Left forelimb (tissue), 1 donor: ENCODE measurements at places on chromosomes 13 and 19.
A peak's percentile ranks its signal among the peaks of the same experiment; 100 is the strongest.

- no peak for DNase-seq
Observed at GRCh38 chr13:27967203-27967735, 1.8 kb downstream of the CDX2 start.

DNA sequence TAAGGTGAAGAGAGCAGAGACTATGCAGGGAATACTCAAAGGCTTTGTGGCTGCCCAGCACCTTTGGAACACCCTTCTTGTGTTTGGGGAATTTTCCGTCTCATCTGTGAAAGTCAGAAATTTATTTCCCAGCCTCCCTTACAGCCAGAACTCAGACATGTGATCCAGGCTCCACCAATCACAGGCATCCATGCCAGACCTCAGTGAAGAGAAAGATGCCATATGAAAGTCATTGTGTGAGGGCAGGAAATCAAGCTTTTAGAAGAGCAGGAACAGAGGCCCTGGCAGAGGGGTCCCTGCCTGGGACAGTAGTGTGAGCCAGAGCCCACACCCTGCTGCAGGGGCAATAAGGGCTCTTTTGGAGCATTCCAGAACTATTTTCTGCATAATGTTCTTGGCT is 12.1 kb downstream of the CCDC70 start:
- no peak for DNase-seq

GRCh38 chr19:53980539-53981375 is 10.7 kb upstream of the CACNG6 start:
- no peak for DNase-seq

DNA sequence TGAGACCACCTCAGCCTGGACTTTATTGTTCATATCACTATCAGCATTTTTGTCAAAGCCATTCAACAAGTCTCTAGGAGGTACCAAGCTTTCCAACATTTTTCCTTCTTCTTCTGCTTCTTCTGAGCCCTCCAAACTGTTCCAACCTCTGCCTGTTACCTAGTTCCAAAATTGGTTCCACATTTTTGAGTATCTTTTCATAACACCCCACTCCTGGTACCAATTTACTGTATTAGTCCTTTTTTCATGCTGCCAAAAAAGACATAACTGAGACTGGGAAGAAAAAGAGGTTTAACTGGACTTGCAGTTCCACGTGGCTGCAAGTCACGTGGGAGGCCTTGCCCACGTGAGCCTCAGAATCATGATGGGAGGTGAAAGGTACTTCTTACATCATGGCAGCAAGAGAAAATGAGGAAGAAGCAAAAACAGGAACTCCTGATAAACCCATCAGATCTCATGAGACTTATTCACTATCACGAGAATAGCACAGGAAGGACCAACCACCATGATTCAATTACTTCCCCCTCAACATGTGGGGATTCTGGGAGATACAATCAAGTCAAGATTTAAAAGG is 215.1 kb downstream of the PCDH17 start:
- DNase-seq = no peak

- DNase-seq = no peak
Observed at GRCh38 chr13:20873348-20873747, 29.2 kb downstream of the XPO4 start.

GRCh38 chr19:49801966-49802661 is 11.0 kb downstream of the FUZ start:
- peak; percentile 91 for DNase-seq

DNA sequence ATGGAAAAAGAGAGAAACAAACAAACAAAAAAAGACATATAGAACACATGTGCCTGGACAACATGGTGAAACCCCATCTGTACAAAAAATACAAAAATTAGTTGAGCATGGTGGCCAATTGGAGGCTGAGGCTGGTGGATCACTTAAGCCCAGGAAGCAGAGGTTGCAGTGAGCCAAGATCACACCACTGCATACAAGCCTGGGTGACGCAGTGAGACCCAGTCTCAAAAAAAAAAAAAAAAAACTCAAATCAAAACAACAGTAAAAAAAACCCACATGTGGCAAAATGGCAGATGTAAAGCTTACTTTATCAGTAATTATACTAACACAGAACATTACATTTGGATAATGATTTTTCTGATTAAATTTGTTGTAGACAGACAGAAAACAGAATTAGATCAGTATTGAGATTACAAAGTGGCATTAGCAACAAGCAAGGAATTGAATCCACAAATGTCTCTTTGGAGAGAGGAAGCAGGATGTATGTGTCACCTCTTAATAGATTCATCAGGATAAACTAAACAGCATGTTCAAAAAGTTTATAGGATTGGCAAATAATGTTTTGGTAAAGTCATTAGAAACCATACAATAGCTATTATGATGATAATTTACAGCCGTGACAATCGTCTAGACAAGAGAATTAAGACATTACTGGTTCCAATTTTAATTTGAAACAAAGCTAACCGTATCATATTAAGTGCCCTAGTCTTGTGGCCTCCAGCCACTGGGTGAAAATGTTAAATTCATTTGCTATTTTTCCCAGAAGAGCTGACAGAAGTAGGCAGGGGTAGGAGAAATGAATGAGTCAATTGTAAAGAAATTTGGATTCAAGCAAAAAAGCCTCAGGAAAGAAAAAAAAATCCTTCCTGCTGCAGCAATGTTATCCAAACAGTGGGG is 206.0 kb downstream of the FGF14 start:
- no peak for DNase-seq

DNA sequence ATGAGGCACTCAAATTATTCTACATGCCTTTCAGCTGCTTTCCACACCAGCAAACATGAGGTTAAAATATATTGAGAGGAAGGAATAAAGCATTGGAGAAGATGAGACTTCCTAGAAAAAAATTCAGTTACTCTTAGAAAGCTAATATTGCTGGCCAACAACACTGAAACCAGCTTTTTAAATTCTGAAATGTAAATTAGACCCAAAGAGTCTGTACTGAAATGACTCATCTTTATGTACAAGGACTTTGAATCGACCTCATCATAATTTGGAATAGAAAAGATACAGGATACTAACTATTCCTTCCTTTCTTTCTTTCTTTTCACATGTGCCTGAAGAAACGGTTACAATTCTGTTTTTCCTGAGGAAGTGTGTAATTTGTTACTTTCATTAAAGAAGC is 6.5 kb upstream of the HSPH1 start:
- DNase-seq = no peak

DNA sequence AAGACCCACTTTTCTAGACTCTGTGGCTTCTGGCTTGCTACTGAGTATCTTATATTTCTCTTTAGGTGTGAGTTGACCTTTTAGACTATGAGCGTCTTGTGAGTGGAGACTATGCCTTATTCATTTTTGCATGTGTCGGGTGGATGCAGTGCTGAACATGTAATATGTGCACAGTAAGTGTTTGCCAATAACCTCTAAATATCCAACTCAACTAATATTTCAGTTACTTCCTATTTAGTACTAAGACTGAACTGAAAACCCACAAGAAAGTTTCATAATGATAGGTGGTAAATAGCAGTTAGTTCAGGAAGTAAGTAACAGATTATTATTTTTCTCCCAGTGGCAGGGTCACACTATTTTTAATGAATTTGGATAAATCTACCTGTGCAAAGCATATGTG is 269.3 kb downstream of the KCNRG start:
- DNase-seq = no peak

DNA sequence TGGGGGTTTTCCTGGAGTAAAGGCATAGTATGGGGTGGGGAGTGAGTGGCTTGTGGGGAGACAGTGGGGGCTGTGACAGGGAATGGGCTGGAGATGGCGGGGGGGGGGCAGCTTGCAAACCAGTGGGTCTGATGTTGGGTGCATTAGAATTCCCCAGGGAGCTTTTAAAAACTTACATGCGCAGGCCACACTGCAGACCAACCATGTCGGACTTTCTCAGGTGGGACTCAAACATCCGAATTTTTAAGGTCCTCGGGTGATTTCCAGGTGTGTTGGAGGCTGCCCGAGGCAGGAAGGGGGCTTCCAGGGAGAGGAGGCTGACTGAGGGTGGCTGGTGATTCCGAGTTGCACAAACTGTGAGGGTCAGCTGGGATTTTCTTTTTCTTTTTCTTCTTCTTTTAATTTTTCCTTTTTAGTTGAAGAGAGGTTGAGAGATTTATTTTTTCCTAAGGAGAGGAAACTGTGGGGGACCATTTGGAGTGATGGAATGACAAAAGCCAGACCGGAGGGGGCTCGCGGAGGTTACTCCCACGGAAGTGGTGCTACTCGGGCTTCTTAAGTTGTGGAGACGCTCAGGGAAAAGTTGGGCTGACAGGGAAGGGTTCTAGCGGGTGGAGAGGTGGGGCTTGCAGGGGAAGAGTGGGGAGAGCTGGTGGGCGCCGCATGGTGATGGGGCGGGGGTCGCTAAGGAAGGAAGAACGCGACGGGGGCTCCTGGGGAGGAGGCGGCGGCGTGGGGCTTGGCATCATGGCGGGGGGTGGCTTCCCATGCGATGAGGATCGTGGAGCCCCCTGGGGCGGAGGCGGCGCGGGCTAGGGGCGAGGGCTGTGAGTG is 997 bp upstream of the CACNG8 start:
- DNase-seq = no peak

DNA sequence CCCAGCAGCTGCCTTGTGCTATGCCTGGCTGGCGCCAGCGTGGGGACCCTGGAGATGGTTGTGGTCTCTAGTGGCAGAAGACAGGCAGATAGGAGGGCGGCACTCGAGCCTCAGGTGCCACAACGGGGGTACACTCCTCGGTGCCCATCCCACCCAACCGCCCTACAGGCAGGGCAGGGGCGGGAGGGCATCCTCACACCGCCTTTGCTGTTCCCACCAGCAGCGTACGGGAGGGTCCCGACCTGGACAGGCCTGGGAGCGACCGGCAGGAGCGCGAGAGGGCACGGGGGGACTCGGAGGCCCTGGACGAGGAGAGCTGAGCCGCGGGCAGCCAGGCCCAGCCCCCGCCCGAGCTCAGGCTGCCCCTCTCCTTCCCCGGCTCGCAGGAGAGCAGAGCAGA is 16.6 kb downstream of the PLIN4 start:
- no peak for DNase-seq

DNA sequence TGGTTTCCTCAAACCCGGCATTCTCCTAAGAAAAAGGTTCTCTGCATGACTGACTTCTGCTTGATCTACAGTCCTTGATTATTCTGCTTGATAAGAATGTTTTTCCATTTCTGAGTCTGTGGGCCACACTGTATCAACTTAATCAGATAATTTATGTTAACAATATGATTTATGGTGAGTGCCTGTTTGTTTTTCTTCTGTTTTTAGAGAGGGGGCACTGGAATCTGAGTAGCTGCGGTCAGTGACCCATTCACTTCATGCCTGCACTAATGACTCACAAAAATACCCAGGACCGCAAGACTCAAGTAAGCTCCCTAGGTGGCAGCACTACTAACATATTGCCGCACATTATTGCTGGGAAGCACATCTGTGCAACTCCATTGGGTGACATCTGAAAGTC is 542.3 kb upstream of the ATXN8OS start:
- no peak for DNase-seq

DNA sequence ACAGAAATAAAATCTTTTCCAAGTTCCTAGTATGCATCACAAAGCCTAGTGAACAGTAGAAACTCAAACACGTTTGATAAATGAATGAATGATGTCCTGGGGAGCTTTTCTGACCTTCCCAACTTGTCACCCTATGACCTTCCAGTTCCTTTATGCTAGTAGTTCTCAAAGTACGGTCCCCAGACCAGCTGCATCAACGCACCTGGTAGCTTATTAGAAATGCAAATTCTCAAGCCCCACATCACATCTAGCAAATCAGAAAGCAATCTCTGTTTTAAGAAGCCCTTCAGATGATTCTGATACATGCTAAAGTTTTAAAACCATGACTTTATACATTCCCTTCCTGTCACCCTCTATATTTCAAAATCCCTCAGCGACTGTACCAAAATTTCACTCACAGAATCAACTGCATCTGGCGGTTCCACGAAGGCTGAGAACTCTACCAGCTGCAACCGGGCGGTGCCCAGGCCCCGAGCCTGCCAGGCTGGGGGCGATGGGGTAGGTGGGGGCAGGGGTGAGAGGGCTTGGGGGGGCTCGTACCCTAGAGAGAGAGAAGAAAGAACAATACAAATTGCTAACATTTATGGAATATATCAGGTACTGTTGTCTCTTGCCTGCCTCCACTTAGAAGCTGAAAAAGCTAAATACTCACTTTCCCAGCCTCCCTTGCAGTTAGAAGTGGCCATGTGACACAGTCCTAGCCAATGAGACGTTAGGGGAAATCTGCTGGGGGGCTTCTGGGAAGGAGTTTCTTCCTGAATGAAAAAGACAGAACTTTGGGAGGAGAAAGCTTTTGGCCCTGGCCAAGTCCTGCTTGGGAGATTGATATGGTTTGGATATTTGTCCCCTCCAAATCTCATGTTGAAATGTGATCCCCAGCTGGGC is 13.3 kb downstream of the CD37 start:
- no peak for DNase-seq

DNA sequence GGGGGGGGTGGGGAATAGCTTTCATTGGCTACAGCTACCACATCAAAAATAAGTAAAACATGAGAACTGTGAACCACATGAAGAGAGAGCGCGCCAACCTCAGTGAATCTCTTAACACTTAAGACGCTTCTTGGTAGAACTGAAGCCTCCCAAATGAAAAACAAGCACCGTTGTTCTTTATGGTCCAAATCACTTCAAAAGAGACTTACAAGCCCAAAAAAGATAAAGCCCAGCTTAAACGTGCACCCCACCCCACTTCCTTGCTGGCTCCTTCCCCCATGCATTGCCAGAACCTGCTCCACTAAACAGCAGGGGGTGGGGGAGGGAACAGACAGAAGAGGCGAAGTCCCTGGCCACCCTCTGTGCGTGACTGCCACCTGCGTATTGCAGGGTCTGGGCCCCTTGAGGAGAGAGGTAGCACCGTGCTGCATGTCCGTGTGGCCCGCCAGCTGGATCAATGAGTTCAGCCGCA is 479.1 kb downstream of the FOXO1 start:
- DNase-seq = no peak

DNA sequence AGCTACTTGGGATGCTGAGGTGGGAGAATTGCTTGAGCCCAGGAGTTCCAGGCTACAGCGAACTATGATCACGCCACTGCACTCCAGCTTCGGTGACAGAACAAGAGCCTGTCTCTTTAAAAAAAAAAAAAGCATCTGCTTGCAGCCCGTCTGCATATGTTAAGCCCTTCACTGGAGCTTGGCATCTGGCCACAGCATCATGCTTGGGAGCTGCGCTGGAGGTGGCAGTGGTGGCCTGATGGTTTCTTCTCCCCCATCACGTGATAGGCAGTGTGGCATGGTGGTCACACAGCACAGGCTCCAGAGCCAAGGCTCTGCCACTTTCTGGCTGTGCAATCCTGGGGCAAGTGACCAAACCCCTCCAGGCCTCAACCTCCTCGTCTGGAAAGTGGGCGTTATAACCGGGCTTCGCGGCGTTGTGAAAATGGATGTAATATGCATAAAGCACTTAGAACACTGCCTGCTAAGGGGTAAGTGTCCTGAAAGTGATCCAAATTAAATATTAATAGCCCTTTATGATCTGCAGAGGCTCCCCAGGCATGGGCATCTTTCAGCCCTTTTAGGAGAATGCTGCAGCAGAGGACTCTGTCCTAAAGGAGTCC is 24.4 kb downstream of the MARK4 start:
- DNase-seq = no peak

DNA sequence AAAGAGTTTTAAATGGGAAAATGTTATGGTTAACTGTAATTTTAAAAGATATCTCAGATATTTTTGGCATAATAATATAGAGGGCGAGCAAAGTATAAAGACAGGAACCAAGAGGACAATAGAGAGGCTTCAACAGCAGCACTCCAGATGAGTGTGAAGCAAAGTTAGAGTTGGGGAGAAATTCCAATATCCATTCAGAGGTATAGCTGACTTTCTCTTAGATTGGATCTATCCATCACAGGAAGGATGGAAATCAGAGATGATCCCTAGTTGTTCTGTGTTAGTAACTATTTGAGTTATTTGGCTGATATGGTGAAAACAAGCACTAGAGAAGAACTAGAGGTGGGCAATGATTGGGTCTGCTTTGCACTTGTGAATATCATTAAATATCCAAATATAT is 786.0 kb upstream of the KLHL1 start:
- no peak for DNase-seq

- DNase-seq = no peak
Observed at GRCh38 chr13:74597526-74597925, 463.3 kb upstream of the KLF12 start.
